ENCODE measurements at places on chromosomes 13 and 19.
A peak's percentile ranks its signal among the peaks of the same experiment; 100 is the strongest.

DNA sequence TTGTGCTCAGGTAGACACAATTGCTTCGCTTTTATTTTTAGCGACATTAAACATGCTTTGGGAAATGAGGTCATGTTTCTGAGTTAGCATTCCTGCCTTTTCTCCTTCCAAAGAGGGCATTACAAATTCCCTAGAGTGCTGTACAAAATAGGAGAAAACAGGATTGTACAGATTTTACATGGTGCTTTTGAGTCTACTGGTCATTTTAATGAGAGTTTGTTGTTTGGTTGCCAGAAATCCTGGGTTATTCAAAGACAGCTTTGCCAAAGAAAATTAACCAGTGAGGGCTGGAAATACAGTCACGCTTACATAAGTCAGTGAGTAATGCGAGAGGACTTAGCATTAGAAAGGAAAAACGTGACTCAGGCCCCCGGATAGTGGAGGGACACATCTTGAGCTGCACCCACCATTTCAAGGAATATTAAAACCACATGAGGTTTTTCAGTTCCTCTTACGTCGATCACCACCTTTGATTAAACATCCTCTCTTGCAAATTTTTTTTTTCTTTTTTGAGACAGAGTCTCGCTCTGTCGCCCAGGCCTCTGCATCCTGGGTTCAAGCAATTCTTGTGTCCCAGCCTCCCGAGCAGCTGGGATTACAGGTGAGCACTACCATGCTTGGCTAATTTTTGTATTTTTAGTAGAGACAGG, 55.4 kb downstream of the SACS start:
- DNase-seq: peak; percentile 83

GRCh38 chr13:109840201-109840892, 54.0 kb upstream of the IRS2 start:
- peak; percentile 47 for DNase-seq

GRCh38 chr19:46785980-46786235, 2.5 kb downstream of the SLC1A5 start:
- DNase-seq: no peak

- DNase-seq: no peak
Measured at GRCh38 chr13:66205807-66206206, 1024.3 kb downstream of the PCDH9 start.

GRCh38 chr19:33333642-33334041, 31.3 kb upstream of the CEBPA start:
- DNase-seq: no peak

DNA sequence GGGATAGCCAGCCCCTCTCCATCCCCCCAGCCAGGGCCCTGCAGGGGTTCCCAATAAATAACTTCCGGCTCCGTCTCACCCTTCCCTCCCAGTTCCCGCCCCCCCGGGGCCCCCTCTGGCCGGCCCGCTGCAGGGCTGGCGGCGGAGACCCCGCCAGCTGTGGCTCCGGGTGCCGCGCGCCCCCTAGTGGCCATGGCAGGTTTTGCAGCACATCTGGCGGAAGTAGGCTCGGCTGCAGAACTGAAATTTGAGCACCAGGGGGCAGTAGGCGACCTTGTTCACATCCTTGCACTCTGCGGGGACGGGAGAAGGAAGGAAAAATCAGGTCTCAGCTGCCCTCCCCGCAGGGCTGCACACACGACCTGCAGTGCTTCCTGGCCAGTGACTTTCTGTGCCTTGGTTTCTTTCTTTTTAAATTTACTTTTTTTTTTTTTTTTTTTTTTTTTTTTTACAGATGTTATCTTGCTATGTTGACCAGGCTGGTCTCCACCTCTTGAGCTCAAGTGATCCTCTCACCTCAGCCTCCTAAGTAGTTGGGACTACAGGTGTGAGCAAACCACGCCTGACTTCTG, 3.6 kb upstream of the MYO1F start:
- no peak for DNase-seq

GRCh38 chr13:102326381-102327118, 75.3 kb downstream of the FGF14 start:
- no peak for DNase-seq

DNA sequence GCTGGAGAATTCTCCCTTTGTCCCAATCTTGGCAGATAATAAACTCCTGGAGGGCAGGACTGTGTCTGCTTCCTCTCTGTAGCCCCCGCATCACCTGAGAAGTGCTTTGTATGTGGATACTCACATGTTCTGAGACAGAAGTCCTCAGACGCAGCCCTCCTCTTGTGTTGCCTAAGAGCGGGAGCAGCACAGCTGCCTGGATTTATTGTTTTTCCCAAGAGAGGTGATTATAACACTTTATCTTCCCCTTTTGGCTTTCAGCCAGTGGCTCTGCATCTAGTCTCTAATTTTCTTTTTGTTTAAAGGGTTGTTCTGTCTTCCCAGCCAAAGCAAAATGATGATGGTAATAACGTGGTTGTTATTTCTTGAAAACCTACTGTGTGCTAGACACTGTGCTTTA, 36.1 kb downstream of the OLFM4 start:
- DNase-seq: no peak

DNA sequence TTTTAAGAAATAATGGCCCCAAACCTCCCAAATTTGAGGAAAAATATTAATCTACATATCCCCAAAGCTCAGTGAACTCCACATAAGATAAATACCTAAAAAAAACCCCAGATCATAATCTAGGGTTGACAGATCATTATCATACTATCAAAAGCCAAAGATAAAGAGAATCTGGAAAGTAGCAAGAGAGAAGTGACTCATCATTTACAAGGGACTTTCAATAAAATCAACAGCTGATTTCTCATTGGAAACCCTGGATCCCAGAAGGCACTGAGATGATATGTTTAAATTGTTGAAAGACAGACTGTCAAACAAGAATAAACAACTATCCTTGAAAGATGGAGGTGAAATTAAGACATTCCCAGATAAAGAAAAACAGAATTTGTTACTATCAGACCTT, 199.3 kb downstream of the KCNRG start:
- no peak for DNase-seq

DNA sequence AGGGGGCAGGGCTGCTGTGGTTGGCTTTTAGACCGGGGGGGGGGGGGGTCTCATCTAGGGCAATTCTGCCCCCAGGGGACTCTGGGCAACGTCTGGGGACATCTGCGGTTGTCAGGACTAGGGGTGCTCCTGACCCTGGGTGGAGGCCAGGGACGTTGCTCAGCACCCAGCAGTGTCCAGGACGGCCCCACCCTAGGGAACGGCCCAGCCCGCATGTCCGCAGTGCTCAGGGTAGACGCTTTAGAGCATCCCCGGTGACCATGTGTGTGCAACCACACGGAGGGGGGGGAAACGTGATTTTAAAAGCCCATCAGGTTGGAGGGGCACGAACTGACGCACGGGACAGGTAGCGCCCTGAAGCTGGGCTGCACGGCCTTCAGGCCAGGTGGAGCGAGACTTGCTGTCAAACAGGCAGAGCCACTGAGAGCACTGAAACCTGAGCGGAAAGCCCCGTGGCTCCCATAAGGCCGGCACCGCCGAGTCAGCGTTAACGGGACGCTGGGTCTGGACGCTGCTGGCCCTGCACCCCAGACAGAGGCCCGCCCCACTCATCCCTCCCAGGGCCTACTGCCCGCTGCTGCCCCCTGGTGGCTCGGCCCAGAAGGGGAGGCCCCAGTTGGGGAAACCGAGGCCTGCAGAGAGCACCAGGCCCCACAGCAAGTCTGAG, 8.3 kb downstream of the CACTIN start:
- no peak for DNase-seq

DNA sequence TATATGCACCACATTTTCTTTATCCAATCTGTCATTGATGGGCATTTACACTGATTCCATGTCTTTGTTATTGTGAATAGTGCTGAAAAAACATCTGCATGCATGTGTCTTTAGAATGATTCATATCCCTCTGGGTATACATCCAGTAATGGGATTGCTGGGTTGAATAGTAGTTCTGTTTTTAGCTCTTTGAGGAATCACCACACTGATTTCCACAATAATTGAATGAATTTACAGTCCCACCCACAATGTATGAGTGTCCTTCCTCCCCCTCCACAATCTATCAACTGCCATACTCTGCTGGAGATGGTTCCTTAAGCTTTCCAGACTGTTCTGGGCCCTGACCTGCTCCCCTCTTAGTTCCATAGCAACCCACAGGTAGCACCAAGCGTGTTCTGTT, 667.0 kb downstream of the LIG4 start:
- DNase-seq: no peak

- no peak for DNase-seq
Measured at GRCh38 chr13:44904967-44905366, 84.3 kb downstream of the NUFIP1 start.

- no peak for DNase-seq
Measured at GRCh38 chr13:44668688-44669087, 92.6 kb upstream of the TSC22D1 start.

GRCh38 chr13:26694609-26695359, 65.8 kb downstream of the GPR12 start:
- no peak for DNase-seq

- no peak for DNase-seq
Measured at GRCh38 chr13:109809216-109809932, 23.0 kb upstream of the IRS2 start.
